ENCODE measurements at places on chromosomes 5 and 9. TPM values are rescaled to one million over a fixed set of nuclear protein-coding genes. Genes with fewer than 3 reads are reported as not detected.

Gene PIGO
- total RNA-seq = 12.6 TPM

Gene CTXN3
- total RNA-seq = 2.8 TPM

Gene SMIM33
- not detected for total RNA-seq

Gene SPAG8
- 4.0 TPM for total RNA-seq

Gene DMGDH
- 3.8 TPM for total RNA-seq

DNA sequence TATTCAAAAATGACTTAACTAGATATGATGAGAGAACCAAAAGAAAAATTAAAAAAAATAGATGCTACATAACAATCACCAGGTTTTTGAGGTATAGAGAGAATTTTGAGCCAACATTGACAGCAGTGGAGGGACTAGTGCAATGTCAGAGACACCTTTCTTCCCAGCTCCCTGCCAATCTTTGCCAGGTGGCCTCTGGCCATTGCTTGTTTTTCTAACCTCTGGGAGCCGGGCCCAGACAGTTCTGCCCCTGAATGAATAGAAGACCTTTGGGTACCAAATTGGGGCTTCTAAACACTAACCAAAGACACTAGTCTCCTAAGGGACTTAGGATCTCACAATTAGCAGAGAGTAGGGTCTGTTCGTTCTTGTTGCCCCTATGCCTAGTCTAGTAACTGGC lies 33.4 kb downstream of the FOXD1 start:
- no peak for DNase-seq

DNA sequence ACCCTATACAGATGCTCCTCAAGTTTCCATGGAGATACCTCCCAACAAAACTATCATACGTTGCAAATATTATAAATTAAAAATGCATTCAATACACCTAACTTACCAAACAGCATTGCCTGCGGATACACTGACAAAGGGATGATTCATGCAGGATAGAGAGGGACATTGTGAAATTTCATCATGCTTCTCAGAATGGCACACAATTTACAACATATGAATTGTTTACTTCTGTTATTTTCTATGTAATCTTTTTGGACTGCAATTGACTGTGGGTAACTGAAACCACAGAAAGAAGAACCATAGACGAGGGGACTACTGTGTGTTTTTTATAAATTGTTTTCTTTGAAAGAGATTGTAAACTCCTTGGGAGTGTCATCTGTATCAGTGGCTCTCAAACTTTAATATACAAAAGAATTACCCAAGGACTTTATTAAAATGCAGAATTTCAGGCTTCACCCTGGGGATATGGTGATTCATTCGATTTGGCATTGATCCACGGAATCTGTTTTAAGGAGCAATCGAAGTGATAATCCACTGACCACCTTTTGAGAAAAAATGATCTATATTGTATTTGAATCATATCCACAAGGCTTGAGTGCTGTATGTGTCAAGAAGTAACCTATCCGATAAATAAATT lies 146.4 kb downstream of the SGCD start:
- no peak for DNase-seq

GRCh38 chr9:135522137-135522877 lies 1.1 kb downstream of the LCN1 start:
- no peak for DNase-seq

GRCh38 chr5:53313145-53313544 lies 167.3 kb upstream of the FST start:
- DNase-seq = no peak

- DNase-seq = no peak
These were observed 178.0 kb upstream of the PIK3R1 start for GRCh38 chr5:68037546-68037945.

GRCh38 chr9:18371141-18371540 lies 102.8 kb upstream of the ADAMTSL1 start:
- no peak for DNase-seq

- DNase-seq = no peak
These were observed 449 bp upstream of the PCSK5 start for GRCh38 chr9:75889977-75890471.
